ENCODE measurements at places on chromosomes 11 and 22. TPM values are rescaled to one million over a fixed set of nuclear protein-coding genes. Genes with fewer than 3 reads are reported as not detected.
A peak's percentile ranks its signal among the peaks of the same experiment; 100 is the strongest.

The MS4A12 gene
- total RNA-seq, result not detected

The LDHAL6A gene
- not detected for total RNA-seq

The CARNS1 gene
- total RNA-seq, result 3.8 TPM

The SCARF2 gene
- total RNA-seq, result 1.4 TPM

The RTN3 gene
- total RNA-seq, result 89.9 TPM

The CRYBA4 gene
- 0.63 TPM for total RNA-seq

- no peak for DNase-seq
Measured at GRCh38 chr22:42743501-42743991, 22.9 kb upstream of the A4GALT start.

DNA sequence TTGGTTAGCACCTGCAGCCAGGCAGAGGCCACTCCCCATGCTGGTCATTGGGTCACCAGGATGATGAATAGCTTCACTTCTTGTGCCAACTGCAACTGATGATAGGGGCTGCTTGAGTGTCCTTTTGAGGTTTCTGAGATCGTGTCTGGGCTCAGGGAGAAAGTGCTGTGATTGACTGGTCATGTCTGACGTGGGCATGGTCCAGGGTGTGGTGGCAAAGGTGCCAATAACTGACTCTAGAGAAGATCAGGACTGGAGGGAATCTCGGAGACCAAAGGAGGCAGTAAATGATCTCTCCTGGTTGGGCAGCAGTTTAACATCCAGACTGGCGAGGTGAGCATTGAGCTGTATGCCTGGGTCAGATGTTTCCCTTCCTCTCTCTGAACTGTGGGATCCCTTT is 10.0 kb upstream of the SLC22A6 start:
- no peak for DNase-seq

DNA sequence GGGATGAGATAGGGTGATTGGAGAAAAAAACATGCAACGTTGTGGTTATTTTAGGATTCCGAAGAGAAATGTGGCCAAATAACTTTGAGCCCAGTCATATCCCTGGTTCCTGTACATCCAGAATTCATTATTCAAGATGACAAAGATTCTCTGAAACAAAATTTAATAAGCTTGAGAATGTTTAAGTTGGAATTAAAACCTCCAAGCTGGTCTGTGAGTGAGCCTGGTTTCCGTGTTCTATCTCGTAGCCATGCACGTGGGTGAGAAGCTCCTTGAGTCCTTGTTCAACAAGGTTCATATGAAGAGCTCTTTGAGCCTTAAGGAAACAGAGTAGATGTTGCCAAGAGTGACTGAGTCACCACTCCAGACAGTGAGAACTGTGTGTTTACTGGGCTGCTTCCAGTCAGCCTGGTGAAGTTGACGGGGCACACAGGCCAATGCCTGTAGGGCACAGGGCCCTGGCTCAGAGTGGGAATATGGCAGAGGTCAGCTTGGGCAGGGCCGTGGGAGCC is 206.5 kb downstream of the NAV2 start:
- DNase-seq, result no peak

DNA sequence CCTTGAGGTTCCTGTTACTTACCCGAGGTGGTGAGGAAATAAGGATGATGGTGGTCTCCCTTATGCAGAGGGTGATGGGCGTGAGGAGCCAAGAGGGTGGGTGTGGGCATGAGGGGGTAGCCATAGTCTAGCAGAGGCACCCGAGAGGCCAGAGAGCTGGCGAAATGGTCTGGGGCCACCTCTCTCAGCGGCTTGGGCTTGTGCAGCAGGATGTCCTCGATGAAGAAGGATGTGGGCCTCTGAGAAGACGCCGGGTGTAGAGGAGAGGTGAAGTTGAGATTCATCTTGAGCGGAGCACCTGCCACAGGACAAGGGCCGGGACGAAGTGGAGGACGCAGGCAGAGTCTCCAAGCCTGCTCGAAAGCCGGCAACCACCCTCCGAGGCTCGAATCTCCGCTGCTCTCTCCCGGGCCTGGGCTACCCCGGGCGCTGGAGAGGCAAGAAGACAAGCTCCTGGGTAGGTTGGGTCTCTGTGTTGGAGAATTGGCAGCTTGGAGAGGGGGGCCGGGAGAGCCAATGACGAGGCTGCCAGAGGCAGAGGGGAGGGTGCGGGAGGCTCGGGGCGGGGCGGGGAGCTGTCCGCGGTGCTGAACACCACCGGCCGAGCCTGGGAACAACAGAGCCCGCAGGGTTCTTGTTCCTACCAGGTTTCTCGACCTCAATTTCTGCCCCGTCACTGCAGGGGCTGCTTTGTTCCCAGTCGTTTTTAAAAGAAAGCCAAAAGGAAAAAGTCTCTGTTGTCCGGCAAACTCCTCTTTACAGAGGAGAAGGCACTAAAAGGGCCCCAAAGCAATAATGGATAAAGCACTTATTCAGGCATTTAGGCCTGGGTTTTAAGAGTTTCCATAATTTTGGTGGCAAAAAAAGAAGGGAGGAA is at the start of gene BSX:
TSS of gene BSX (minus strand) at position 447 of the 877 bp plus-strand sequence. CDS start at position 284, 163 bp downstream.
- DNase-seq, result peak; percentile 64

- DNase-seq, result no peak
Measured at GRCh38 chr11:72829884-72830533, 15.8 kb downstream of the ATG16L2 start.

DNA sequence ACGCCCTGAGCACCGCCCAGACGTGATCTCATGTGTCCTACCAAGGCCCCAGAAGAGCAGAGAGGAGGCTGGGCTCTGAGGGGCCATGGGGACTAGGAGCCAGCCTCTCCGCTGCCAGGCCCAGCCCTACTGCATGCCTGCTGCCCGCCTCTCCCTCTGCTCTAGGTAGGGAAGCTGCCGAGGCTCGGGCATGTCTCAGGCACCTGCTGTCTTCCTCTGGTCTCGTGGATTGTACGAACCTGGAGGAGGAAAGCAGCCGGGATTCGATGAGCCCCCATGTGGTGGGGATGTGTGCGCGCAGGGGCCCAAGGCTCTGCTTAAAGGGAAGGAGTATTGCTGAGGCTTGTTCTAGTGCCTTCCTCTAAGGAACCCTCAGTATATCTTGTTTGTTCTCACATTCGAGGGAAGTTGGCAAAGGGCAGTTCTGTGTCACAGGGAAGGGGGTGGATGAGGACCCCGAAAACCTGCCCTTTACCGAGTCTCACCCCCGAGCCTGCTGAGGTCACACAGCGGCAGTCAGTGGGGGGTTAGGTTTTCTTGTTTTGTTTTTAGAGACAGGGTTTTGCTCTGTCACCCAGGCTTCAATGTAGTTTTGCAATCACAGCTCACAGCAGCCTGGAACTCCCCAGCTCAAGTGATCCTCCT is 21.2 kb downstream of the DAGLA start:
- no peak for DNase-seq
